ENCODE measurements at places on chromosomes 4 and X.
A peak's percentile ranks its signal among the peaks of the same experiment; 100 is the strongest.

GRCh38 chr4:89704651-89705395 is 132.1 kb downstream of the SNCA start:
- DNase-seq = no peak

GRCh38 chr4:36737691-36738090 is 456.3 kb downstream of the DTHD1 start:
- no peak for DNase-seq

- DNase-seq = no peak
Measured at GRCh38 chrX:131139072-131139471, 80.9 kb downstream of the ARHGAP36 start.

- DNase-seq = no peak
Measured at GRCh38 chr4:52611030-52611555, 48.0 kb downstream of the USP46 start.

DNA sequence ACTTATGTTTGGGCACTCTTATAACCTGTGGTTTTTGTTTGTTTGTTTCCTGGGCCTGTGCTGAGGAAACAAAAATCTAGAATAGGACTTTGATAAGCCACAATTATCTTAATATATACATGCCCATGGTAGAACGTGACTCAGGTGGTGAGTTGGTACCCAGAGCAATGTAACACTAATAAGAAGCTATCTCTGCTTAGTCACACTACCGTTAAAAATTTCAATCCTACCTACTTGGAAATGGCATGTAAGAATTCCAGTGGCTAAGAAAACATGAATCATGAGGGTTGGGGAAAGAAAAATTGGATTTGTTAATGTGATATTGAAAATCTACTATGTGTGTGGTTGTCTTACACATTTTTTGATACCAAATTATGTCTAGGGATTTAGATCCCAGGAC is 30.5 kb upstream of the ADGRG2 start:
- DNase-seq = no peak

- DNase-seq = no peak
Measured at GRCh38 chr4:102825261-102826091, 1.9 kb downstream of the UBE2D3 start.

DNA sequence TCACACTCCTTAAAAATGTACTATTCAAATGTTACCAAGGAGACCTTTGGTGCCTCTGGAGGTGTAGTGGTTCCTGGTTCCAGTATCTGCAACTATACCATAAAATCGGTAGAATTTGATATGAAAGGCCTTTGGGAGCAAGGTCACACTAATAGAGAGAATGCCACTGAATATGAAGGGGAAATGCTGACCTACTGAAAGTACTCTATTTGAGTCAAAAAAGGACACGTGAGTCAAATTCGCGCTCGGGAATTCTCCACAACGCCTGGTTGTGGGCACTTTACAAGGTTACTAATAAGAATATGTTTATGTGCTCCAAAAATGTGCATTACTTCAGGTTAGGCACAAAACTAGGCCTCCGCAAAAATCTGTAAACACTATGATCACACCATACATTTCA is 39.5 kb upstream of the RELL1 start:
- no peak for DNase-seq

DNA sequence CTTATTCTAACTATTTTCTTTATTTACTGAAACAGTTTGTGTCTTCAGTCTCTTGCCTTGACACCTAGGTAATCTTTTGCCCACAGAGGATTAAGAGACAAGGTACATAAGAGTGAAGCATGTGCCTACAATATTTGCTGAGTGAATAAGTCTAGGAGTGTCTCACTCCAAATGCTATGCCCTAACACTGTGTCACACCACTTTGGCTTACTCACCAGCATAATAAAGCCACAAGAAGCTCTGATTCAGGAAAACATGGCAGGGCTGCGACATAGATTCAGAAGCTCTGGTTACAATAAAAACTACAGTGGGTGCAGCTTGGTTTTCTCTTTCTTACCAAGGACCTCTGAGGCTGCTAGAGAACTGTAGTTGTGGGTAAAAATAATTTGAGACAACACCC is 127.1 kb downstream of the RBM46 start:
- DNase-seq = no peak

DNA sequence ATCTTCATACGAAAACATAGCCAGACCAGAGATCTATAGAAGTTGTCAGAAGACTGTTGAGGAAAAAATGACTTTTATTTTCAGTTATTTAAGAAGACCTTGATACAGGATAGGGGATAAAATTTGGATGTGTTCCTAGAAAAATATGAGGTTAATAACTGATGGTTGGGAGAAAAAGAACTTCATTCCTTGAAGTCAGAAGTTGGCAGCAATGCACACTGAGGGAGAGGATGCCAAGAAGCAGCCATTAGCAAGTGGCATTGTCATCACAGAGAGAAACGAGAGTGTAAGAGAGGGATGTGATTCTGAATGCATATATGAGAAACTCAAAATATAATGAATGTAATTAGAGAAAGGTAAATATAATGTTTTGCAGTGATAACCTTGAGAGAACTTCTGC is 382.1 kb upstream of the EPHA5 start:
- no peak for DNase-seq

DNA sequence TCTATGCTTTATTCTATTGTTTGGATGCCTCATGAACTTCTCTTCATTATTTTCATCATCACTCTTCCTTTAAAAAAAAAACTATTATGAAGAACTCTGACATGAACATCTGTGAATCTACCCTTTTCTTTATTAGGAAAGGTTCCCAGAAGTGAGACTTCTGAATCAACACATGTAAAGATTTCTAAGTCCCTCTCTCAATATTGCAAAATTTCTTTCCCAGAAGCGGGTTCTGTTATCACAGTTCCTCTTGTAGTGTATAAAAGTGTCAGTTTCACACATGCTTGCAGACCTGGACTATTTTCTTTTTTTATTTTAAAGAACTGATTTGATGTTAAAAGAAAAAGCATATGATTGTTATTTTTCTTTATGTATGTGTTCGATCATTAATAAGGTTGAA is 330.8 kb upstream of the KLF3 start:
- no peak for DNase-seq

DNA sequence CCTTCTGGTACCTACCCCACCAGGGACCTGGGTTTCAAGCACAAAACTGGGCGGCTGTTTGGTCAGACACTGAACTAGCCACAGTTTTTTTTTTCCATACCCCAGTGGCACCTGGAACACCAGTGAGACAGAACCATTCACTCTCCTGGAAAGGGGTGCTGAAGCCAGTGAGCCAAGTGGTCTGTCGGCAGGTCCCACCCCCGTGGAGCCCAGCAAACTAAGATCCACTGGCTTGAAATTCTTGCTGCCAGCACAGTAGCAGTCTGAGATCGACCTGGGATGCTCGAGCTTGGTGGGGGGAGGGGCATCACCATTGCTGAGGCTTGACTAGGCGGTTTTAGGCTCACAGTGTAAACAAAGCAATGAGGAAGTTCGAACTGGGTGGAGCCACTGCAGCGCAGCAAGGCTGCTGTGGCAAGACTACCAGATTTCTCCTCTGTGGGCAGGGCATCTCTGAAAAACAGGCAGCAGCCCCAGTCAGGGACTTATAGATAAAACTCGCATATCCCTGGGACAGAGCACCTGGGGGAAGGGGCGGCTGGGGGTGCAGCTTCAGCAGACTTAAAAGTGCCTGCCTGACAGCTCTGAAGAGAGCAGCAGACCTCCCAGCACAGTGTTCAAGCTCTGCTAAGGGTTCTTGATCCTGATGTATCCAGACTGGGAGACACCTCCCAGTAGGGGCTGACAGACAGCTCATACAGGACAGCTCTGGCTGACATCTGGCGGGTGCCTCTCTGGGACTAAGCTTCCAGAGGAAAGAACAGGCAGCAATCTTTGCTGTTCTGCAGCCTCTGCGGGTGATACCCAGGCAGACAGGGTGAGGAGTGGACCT is 223.0 kb downstream of the COX18 start:
- no peak for DNase-seq

DNA sequence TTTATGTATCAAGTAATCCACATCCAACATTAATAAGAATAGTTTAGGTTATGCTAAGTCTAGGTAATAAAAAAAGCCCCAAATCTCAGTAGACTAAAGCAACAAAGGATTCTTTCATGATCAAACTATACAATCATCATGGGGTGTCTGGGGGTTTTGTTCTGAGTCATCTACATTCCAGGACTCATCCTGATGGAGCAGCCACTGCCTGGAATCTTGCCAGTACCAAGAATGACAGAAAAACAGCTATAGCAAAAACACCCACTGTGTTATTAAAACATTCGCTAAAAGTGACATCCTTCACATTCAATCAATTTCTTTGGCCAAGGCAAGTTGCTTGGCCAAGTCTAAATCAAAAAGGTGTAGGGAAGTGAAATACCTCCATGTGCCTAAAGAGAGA is 3.9 kb upstream of the ARHGEF38 start:
- no peak for DNase-seq

GRCh38 chr4:142043509-142043908 is 407.1 kb downstream of the IL15 start:
- no peak for DNase-seq

DNA sequence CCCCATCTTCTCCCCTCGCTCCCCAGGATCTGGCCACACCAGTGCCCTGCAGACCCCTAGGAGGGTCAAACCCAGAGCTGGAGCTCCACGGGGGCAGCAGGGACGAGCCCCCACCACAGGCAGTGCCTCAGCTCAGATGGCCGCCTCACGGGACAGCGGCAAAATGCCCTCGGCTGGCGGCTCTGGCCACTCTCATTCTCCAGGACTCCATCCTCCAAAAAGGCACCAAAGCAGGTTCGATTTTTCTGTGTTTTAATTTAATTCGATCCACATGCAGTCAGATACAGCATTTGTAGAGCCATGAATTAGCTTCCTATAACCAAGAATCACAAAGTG is 8.3 kb downstream of the FAM53A start:
- no peak for DNase-seq

DNA sequence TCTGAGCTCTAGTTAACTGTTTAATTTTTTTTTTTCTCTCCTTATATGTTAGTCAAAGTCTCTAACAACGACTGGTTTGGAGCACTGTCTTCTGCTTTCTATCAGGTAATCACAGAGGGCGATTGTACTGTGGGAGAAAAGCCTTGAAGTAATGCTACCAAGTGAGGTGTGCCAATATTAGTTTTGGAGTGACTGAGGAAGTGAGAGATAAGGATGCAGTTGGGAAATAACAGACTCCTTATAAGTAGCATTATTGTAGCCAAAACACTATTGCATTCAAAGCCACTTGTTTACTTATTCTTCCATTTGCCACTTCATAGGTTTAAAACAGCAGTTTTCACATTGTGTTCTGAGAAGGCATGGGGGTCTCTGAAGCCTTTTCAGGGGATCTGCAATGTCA is 79.1 kb upstream of the SLC6A14 start:
- no peak for DNase-seq

DNA sequence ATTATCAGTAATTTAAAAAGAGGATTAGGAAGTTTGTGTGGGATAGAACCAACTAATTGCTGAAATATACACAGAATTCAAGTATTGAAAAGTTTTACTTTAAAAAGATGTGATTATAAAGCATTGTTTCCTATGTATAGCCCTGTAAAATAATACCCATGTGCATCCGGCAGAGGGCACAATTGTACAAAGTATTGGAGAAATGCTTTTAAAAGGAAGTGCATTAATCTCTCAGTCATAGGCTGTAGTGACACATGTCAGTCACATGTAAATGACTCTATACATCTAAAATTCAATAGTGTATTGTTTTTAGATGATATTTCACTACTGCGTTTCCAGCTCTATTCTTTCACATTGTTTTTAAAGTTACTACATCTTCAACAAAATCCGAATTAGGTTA is 9.7 kb upstream of the GEMIN8 start:
- DNase-seq = peak; percentile 23
